Peyer's patch (tissue), 4 donors: ENCODE measurements at places on chromosomes 7 and 10.
A peak's percentile ranks its signal among the peaks of the same experiment; 100 is the strongest.

DNA sequence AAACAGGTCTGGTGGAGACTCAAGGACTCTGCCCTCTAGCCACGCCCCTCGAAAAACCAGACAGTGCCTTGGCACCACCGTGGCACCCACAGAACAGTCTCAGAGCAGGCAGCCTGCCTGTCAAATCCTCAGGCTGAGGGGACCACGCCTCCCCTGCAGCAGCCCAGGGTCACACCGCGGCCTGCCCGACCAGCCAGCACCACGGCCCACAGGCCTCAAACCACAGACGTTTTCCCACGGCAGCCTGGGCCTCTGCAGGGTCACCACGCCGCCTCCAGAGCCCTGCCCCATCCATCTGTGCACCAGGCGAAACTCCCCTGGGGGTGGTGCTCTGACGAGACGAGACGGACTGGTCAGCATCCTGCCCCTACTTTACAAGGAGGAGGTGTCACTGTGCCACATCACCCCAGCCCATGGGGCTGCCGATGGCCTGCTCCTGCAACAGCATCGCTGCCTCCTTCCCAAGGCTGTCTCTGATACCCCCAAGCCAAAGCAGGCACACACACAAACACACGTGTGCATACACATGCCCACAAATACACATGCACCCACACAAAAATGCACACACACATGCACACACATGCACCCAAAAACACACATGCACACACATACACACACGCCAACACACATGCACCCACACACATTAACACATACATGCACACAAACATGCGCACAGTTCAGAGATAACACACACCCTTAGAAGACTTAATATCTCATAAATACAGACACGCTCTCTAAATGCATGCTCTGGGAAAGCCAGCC, 24.6 kb downstream of the PAPOLB start:
- DNase-seq: peak; percentile 41

DNA sequence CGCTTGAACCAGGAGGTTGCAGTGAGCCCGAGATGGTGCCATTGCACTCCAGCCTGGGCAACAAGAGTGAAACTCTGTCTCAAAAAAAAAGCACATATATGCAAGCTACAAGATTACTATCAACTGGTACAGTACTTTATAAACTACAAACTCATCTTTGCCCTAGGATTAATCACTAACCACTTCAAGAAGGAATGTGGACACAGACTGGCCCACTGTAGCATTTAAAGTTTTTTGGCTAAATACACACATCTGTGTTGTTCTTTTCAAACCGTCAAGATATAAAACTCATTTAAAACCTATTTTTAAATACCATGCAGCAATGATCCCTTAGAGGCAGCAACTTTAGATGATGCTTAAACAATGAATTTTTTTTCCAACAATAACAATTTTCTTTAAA, 205.4 kb downstream of the IMMP2L start:
- DNase-seq: no peak

GRCh38 chr10:7566891-7567290, 99.9 kb downstream of the ITIH5 start:
- DNase-seq: no peak

- no peak for DNase-seq
Measured at GRCh38 chr7:36032361-36032818, 120.7 kb upstream of the EEPD1 start.

DNA sequence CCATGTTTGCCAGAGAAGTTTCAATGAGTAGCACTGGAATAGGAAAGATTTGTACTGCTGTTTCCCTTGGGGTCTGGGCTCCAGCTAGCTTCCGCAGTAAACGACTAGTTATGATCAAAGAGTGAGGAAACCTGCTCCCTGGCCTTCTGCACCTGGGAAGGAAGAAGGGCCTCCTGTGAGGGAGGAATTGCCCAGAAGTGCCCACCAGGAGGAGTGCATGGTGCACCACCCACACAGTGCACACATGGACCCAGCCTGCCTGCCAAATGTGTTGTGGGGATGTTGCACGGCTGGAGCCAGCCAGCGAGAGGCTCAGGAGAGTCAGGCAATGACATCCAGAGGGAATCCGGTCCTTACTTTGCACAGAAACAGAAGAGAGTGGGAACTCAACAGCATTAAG, 27.0 kb upstream of the FAM107B start:
- DNase-seq: no peak

DNA sequence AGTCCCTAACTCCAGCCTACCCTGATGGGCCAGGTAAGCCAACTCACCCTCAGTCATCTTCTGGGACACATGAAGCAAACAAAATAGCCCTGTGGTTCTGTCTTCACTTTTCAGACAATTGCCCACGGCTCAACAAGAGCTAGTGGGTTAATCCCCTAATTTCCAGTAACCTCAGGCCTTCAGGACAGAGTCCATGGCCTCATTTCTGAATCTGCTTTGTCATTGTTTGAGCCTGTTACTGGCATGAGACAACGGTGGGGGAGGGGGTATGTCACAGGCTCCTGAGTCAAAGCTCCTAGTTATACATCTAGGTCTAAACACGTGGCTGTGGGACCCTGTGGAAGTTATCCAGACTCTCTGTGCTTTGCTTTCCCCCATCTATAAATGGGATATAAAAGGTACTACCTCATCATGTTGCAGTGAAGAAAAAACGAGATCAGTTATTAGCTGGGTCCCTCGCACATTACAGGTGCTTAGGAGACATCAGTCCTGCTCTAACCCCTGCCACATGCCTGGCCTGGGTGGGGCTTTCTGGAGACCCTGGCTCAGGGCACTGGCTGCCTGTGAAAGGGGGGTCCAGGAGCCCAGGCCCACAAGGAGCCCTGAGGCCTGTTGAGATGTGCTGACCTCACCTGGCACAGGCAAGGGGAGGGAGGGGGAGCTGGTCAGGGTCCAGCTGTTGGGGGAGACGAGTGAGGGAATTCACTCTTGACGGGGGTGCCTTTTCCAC, 16.5 kb downstream of the MAT1A start:
- no peak for DNase-seq

GRCh38 chr10:110765513-110766319, 106.0 kb upstream of the PDCD4 start:
- no peak for DNase-seq

GRCh38 chr10:96292971-96293920, 11.0 kb upstream of the DNTT start:
- DNase-seq: no peak

DNA sequence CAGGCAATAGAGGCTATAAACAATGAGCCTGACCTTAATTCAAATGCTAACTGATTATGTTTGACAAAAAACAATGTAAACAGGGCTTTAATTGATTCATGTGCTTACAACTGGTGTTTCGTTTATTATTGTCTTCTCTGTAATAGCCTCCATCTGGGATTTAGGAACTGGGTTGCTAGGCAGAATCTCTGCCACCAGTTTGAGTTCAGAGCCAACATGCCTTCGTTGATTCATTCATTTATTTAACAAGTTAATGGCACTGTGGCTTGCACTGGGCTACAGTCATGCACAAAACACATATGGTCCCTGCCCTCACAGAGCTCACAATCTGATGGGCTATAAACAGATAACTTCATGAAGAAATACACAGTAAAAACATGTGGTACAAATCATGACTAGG, 19.6 kb upstream of the CDHR3 start:
- no peak for DNase-seq

- no peak for DNase-seq
Measured at GRCh38 chr10:113917636-113918035, 63.2 kb downstream of the NHLRC2 start.

GRCh38 chr7:43942997-43943396, 16.8 kb downstream of the UBE2D4 start:
- peak; percentile 61 for DNase-seq

- DNase-seq: no peak
Measured at GRCh38 chr7:136869991-136870865, 1.8 kb downstream of the CHRM2 start.

GRCh38 chr10:70369498-70370018, 12.9 kb downstream of the LRRC20 start:
- no peak for DNase-seq

DNA sequence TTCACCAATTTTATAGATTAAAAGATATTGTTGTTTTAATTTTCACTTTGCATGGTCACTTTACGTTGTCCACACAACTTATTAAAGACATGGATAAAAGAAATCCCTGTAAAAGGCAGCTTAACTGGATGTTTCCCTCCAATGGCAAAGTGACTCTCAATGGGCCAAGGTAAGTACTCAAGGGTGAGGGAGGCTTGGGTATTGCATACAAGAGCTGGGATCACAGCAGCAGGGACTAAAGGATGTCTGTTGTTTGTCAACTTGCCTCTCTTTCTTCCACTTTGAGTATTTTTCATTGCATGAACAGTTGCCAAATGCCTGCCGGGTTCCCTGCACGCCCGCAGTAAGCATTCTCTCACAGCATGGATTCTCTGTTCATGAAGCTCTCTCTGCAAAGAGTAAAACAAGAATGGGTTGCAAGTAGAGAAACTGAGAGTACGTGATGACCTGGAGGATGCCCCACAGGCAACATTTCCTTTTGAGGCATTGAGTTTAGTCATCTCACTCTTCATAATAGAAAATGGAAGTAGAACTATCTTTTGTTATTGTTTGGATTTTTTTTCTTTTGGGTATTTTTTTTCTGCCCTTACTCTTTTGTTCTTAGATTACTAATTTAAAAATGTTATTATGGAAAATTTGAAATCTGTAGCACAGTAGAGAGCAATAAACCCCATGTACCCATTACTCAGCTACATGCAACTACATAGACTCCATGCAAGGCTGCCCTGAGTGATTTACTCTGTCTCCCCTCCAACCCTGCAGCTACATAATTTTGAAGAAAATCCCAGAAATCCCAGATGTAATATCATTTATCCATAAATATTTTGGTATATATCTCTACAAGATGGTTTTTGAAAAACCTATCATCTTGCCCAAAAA, 26.3 kb downstream of the GPR141 start:
- no peak for DNase-seq

GRCh38 chr10:66917104-66917503, 8.7 kb upstream of the LRRTM3 start:
- no peak for DNase-seq

DNA sequence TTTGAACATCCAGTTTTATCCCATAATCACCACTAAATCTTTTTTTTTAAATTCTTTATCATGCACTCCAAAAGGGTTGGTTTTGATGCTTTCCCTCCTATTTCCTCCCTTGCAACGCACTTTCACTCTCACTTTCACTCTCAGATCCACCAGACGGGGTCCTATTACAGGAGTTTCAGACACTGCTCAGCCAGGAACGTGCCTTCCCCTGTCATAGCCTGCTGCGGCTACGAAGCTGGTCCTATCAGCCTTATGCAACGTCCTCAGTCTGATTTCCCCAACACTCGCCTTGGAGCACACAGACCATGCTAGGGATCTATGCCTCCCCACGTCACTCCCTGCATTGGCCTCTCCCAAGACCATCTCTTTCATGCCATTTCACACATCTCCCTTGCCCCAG, 23.4 kb downstream of the ZPBP start:
- DNase-seq: peak; percentile 36

DNA sequence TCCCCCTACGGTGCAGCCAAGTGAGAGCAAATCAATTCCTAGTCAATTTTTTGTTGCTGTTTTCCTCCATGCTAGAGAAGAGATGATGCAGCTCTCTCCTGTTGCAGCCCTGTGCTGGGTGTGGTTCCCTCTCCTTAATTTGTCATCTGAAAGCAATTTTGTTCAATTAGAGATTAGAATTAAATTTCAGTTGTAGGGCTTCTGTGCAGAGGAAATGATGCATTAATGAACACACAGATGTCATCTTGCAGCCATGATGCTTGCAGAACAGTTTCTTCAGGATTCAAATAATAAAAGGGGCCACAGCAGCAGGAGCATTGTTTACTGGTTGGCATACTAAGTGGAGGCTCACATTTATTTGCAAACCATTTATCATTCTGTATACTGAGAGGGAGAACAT, 266.0 kb downstream of the AUTS2 start:
- DNase-seq: no peak

GRCh38 chr7:143002106-143002505, 24.8 kb downstream of the OR9A2 start:
- no peak for DNase-seq

DNA sequence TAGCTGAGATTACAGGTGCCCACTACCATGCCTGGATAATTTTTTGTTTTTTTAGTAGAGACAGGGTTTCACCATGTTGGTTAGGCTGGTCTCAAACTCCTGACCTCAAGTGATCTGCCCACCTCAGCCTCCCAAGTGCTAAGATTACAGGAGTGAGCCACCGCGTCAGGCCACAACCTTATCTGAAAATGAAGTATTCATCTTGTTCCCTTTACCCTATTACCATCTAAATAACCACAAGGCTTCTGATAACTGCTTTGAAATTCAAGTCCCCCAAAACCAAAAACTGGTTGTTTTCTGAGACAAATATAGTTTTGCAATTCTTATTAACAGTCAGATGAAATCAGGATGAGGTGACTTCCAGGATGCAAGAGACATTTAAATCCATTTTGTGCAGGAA, 2.4 kb downstream of the TCTN3 start:
- no peak for DNase-seq

DNA sequence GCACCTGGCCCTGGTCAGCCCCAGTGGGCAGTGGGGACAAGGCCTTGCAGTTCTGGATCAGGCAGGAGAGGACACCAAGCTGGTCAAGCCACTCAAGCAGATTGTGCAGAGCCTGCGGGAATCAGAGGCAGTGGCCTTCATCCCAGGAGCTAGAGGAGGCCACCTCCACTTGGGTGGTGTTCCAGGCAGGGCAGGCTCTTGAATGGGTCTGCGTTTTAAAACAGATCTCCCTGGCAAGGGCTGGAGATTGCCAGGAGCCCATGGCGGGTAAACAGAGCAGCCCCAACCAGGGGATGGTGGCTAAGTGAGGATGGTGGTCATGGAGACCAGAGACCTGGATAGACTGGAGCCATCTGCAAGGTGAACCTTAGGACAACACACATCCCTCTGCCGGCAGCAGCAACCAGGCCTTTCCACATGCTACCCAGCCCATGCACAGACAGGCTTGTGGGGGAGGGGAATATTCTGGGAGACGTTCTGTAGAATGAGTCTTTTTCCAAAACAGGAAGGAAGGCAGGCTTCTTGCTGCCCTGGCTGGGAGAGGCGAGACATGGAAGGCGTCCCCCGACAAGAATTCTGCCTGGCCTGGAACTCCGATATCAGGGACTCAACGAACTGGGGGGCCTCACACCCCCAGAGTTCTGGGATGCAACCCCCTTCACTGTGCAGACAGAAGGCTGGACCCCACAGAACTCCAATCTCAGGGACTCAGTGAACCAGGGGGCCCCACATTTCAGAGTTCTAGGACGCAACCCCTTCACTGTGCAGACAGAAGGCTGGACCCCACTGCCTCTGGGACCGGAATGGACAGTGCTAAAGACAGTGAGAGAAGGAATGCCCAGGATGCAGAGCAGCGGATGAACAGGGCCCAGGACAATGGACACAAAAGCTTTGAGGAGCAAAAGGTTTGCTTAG, 264.8 kb downstream of the PTPRN2 start:
- DNase-seq: no peak

- DNase-seq: no peak
Measured at GRCh38 chr10:67537906-67538305, 158.1 kb downstream of the CTNNA3 start.

- no peak for DNase-seq
Measured at GRCh38 chr10:2944788-2945187, 122.6 kb upstream of the PFKP start.

- peak; percentile 25 for DNase-seq
Measured at GRCh38 chr10:74824184-74824899, 2.1 kb upstream of the KAT6B start.

GRCh38 chr7:4883372-4884144, at the start of gene RADIL:
Gene RADIL (minus strand): TSS chr7:4883716. CDS start chr7:4878139, 5,577 bp downstream.
- DNase-seq: peak; percentile 53

- no peak for DNase-seq
Measured at GRCh38 chr10:34049887-34050286, 715.4 kb upstream of the NRP1 start.
